ENCODE measurements at places on chromosomes 5 and 9. TPM values are rescaled to one million over a fixed set of nuclear protein-coding genes. Genes with fewer than 3 reads are reported as not detected.

CSF1R gene
- total RNA-seq = 11.6 TPM

INPP5E gene
- 10.2 TPM for total RNA-seq

STPG3 gene
- not detected for total RNA-seq

FOXD4L4 gene
- 0.27 TPM for total RNA-seq

ZNF484 gene
- 18.6 TPM for total RNA-seq

C5orf46 gene
- not detected for total RNA-seq

IFNA13 gene
- total RNA-seq = not detected

CATSPER3 gene
- total RNA-seq = not detected

PKD2L2 gene
- not detected for total RNA-seq

C7 gene
- 108 TPM for total RNA-seq

DNA sequence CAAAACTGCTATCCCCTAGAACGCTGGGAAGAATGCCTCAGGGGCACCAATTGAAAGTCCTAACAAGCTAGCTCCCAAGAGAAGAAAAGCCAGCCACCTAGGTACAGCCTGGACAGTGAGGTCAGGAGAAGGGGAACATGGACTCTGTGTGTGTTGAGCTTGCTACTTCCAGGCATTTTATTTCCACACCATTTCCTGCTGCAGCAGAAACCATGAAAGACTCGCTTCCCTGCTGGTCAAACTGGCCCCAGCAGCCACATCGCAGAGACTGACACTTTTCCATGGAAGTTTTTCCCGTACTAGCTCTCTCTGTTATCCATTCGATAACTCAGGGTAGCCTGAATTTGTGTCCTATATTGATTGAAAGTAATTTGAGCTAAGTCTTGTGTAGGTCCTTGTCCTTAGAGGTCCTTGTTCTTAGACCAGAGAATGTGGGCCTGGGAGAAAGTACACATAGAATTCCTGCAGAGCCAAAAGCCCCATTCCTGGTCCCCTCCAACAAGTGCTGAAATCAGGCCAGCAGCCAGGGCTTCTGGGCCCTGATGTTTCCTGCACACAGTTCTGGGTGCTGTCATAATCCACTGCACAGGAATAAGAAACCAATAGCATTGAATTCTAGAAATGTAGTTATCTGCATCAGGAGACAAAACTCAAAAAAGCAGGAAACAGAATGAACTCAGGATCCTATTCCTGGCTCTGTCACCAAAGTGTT lies 96.6 kb downstream of the BRINP1 start:
- H3K27ac ChIP-seq = no peak overlapping the region
- peak; percentile 37 for DNase-seq
- no peaks in the 10 kb centered on the region for H3K27me3 ChIP-seq
- no peaks in the 10 kb centered on the region for H3K36me3 ChIP-seq

DNA sequence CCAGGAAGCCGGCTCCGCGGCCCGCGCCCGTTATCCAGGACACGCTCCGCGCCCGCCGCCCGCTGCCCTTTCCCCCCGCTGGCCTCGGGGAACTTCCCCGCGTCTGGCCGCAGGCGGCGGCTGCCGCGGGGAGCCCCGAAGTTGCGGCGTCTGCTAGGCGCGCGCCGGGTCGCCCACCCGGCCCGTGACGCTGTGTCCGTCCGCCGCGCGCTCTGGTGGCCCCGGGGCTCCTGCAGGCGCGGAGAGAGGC lies 621 bp upstream of the GCNT4 start:
- H3K27me3 ChIP-seq = no peaks in the 10 kb centered on the region
- peak overlapping the region; percentile 91 for H3K27ac ChIP-seq
- H3K36me3 ChIP-seq = no peaks in the 10 kb centered on the region
- H3K4me1 ChIP-seq = peaks cover 5% of the 10 kb centered on the region

DNA sequence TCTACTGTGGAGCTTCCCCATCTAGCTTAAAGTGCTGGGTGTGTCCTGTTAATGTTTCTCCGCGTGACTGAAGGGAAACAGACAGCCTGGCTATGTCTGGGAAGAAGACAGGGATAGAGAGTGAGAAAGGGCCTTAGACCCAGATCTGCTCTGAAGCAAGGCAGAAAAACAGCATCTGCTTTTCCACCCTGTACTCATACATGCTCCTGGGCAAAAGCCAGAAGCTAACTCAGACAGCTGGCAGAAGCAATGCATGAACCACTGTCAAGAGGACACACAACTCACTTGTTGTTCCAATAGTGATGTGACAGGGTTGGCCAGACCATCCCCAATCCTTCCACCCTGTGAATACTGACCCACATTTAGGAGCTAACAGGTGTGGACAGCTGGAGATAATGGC lies 63.3 kb downstream of the DPYSL3 start:
- no peaks in the 10 kb centered on the region for H3K36me3 ChIP-seq
- H3K27me3 ChIP-seq = no peaks in the 10 kb centered on the region
- H3K27ac ChIP-seq = no peak overlapping the region
- H3K4me1 ChIP-seq = peaks cover 8% of the 10 kb centered on the region
- DNase-seq = no peak
- no peak overlapping the region for H3K4me3 ChIP-seq

DNA sequence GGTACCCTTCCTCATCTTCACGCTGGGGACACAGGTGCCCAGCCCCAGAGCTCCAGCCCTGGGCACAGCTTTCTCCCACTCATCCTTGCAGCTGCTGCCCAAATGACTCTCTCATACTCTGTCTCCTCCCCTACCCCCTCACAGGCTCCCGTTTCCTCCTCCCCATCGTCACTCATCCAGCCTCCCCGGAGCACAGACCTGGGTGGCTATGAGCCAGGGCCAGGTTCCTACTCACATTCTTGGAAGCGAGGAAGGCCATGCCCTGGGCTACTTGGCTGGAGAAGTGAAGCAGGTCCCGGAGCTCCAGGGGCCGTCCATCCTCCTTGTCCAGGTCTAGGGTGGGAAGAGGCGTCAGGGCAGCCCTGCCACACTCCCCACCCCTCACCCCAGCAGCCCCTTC lies 29.3 kb downstream of the CSF1R start:
- H3K4me3 ChIP-seq = no peak overlapping the region
- no peaks in the 10 kb centered on the region for H3K4me1 ChIP-seq
- DNase-seq = no peak
- no peak overlapping the region for H3K27ac ChIP-seq
- H3K27me3 ChIP-seq = no peaks in the 10 kb centered on the region

- no peaks in the 10 kb centered on the region for H3K36me3 ChIP-seq
- no peaks in the 10 kb centered on the region for H3K4me1 ChIP-seq
- no peak overlapping the region for H3K27ac ChIP-seq
- H3K4me3 ChIP-seq = no peak overlapping the region
Measured at GRCh38 chr9:38091310-38092199, 22.5 kb upstream of the SHB start.

DNA sequence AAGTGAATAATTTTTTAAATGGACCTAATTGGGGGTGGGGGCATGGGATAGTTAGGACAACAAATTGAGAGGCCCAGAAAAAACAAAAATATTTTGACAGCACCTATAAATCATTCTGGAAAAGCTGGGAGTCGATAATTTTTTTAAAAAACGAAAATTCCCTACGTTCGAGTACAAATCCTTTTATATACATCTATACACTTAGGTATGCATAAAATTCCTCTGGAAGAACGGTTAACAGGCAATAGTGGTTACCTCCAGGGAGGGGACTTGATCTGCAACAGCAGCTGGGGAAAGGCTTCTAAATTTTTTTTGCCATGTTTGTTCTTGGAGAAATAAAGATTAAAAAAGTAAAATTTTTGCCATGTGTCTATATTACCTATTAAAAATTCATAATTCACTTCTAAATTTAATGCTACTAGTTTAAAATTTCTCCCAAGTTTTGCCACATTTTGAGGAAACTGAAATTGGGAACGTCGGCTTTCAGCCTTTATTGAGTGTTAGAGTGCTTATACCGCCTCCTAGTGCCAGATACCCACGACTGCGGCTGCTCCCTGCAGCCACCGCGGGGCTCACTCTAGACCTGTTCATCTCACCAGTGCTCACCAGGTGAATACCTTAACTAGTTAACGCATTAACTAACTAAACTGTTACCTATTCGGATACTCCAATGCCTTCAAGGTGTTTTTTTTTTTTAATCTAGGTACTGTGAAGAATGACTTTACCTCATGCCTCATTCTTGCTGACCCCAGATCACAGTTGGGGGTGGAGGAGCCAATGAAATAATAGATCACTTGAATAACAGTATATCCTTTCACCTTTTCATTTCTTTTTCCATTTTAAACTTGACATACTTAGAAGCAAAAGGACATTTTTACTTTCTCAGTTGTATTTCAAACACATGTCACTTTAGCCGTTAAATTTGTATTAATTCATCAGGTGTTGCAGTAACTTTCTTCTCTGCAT lies 1.8 kb upstream of the BHMT start:
- H3K4me3 ChIP-seq = no peak overlapping the region
- no peak overlapping the region for H3K27ac ChIP-seq
- H3K27me3 ChIP-seq = peaks cover 8% of the 10 kb centered on the region
- H3K36me3 ChIP-seq = no peaks in the 10 kb centered on the region

GRCh38 chr9:1267581-1267980 lies 217.4 kb downstream of the DMRT2 start:
- no peak for DNase-seq
- H3K27ac ChIP-seq = no peak overlapping the region
- H3K4me1 ChIP-seq = no peaks in the 10 kb centered on the region
- H3K4me3 ChIP-seq = no peak overlapping the region

DNA sequence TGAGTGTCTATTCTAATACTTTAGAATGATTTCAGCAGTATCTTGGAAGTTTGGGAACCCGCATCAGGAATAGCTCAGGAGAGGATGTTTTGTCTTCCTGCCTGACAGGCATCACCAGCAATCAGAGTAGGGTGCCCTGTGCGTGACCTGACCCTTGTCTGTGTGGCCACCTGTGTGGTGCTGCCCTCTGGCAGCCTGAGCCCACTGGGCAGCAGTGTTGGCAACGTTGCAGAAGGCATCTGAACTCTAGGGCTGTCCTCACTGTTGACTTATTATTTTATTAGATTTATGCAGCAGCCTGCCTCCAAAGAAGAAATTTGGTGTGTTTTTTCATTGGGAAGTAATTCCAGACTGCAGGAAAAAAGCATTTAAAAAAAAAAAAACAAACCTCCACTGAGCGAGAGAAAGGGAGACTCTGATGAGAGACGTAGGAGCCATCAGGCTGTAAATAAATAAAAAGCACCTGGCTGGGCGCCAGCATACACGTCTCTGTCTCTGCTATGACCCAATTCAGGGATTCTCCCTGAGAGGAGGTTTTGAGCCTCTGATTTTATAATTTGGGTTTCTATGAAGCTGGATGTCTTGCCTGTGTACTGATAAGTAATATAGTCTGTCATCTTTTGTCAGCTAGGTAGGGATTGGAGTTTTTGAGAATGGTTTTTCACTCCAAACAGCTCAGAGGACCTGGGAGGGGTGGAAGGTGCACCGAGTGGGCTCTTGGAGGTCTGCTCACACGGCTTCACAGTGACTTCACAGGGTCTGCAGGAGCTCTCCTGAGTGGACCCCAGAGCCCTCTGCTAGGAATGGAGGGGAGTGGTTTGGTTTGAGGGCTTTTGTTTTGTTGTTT lies 49.0 kb downstream of the FAM78A start:
- no peak overlapping the region for H3K4me3 ChIP-seq
- peaks cover 15% of the 10 kb centered on the region for H3K4me1 ChIP-seq
- DNase-seq = peak; percentile 28
- H3K36me3 ChIP-seq = peaks cover 10% of the 10 kb centered on the region

DNA sequence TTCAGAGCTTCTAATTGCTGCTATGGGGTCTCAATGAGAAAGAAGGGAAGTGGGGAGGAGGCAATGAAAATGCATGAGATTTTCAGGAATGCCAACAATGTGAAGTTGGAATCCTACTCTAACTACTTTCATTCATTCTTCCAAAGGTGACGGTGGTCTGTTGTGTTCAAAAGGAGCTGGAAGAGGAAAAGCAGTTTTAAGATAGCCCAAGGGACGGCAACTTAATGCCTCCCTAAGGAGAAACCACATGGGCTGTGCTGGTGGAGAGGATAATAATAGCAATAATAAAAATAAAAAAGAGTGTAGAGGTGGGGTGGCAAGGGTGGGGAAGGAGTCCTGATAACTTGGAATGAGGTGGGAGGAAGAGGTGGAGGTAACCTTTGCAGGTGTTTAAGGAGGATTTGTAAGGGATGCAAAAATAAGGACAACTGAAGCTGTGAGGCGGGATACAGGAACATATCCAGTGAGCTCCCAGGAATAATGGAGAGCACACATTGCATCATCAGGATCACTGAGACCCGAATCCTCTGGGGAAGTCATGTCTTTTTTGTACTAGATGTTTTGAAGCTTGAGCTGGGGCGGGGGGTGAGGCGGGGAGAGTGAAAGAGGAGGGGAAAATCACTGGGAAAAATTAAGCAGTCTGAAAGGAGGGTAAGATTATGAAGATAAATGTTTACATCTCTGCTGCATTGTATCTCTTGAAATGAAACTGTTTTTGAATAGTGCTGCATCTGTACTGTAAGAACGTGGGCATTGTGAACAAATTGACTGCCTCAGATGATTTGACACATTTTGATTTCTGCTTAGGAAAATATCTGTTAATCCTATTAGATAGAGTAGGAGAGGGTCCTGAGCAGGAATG lies 120.1 kb upstream of the TMEM161B start:
- H3K4me1 ChIP-seq = no peaks in the 10 kb centered on the region
- DNase-seq = no peak
- no peak overlapping the region for H3K4me3 ChIP-seq
- H3K27me3 ChIP-seq = no peaks in the 10 kb centered on the region

DNA sequence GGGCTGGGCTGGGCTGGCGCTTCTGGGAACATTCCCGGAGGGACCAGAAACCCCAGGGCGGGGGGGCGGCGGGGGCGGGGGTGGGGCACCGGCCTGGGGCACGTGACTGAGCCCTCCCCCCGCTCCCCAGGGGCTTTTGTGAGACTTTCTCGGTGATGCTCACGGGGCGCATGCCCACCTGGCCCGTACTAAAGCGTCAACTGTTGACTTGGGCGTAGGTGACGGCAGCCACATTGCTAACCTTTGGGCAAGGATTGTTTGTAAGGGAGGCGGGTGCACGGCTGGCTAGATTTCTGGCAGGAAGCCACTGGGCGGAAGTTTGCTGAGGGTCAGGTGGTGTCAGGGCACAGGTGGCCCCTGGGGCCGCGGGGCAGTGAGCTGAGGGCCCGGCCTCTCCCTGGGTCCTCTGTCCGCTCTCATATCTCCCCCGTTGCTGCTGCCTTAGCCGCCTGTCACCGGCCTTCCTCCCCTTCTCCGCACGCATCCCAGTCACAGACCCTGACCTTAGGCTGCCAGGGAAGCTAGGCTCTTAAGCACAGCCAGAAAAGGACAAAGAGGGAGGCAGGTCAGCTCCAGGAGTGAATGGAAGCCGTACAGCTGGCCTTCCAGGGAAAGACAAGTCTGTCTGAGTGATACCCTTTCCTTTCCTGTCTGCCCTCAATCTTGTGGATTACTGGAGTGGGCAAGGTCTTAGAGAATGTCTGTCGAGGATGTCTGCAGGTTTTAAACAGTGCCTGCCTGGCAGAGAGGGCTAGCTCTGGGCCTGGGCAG lies 812 bp downstream of the CACFD1 start:
- H3K4me3 ChIP-seq = peak overlapping the region; percentile 47
- DNase-seq = peak; percentile 89
- no peaks in the 10 kb centered on the region for H3K36me3 ChIP-seq
- no peaks in the 10 kb centered on the region for H3K27me3 ChIP-seq
- H3K27ac ChIP-seq = peak overlapping the region; percentile 91

DNA sequence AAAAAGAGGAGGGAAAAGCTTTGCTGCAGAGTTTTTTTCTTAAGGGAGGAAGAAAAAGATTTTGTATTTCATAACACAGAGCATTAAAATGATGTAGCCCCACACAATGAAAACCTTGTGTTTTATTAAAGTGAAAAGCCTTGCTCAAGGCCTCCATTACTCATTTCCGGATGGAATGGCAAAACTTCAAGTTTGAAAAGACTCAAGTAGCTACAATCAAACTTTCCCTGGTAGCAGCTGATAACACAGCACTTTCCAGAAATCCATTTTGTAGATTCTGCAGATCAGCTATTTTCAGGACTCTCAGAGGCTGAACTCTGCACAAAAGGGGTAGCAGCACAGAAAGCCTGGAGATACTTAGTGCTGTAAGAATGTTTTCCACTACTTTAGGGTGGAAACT lies 374.8 kb downstream of the NFIB start:
- H3K4me3 ChIP-seq = no peak overlapping the region
- H3K4me1 ChIP-seq = peaks cover 5% of the 10 kb centered on the region
- H3K36me3 ChIP-seq = no peaks in the 10 kb centered on the region
- no peaks in the 10 kb centered on the region for H3K27me3 ChIP-seq
